Sigmoid colon (tissue), 7 donors: ENCODE measurements at places on chromosomes 4 and X.

GRCh38 chr4:40199179-40199670 lies 2.4 kb downstream of the RHOH start:
- no peak for DNase-seq

DNA sequence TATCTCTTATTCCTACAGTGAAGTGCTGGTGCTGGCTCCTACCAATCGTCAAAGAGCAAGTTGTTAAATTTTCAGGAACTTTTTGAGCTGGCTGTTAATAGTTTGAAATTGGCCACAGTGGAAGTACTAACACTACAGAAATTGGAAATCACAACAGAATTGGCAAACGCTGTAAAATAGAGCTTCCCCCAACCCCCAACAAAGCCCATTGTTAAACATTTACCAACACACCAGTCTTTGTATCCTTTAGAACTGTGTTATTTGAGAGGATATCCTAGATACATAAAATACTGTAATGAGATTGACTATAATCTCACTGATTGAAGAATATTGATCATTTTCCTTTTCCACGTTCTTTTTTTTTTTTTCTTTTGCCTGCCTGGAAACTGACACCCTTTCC lies 37.4 kb downstream of the FAM241A start:
- no peak for DNase-seq

DNA sequence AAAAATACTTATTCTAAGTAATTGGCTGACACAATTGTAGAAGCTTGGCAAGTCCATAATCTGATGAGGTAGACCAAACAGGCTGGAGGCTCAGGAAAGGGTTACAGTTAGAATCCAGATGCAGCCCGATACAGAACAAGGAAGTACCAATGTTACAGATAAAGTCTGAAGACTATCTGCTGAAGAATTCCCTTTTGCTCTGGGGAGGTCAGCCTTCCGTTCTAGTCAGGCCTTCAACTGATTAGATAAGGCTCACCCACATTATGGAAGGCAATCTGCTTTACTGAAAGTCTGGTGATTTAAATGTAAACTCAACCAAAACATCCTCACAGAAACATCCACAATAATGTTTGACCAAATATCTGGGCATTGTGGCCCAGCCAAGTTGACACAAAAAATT lies 7.4 kb upstream of the DYNLT3 start:
- DNase-seq: no peak

DNA sequence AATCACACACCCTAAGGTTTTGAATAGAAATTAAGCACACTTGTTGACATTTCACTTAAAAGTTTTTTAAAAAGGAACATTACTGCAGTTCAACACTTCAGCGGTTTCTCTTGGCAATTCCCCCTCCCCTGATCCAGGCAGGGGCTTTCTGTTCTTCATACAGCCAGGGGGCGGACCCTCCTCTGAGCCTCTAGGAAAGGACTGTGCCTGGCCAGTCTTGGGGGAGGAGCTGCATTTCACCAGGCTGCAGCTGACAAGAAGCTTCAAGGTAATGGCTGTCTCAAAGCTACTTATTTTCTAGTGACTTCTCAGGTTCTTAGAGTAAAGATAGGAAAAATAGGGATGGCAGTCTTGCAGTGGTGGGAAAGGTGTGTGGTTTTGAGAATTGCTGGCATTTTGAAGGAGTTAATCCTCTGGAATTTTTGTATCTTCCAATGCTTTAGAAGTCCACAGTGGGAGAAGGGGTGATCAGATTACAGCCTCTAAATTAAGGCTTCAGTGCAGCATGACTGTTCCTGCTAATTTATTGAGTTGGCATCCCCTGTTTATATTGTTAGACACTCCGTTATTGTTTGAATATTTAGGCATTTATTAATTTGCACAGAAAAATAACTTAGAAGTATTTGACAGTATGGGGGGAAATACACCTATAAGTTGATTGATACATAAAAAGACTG lies 33.5 kb downstream of the PWWP3B start:
- DNase-seq: no peak

GRCh38 chrX:2471641-2472040 lies 29.1 kb downstream of the DHRSX start:
- no peak for DNase-seq

GRCh38 chr4:89929425-89930159 lies 34.9 kb downstream of the MMRN1 start:
- DNase-seq: no peak

DNA sequence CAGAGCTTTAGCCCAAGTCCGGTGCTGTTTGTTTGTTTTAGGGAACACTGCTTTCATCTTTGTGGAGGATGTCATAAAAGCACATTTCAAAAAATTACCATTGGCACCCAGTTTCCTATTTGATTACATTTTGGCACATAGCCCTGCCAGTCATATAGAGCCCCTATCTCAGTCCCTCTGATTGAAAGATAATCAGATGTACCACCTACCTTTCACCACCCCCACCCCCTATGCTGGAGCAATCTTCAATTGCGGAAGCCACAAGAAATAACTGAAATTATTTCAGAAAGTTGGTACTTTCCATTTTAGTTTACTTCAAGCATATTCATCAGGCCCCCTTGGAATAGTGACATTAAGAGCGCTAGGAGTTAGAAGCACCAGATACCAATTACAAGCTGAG lies 136.7 kb upstream of the RPL34 start:
- no peak for DNase-seq

- no peak for DNase-seq
Observed at GRCh38 chr4:67725132-67725531, 24.2 kb upstream of the UBA6 start.

- DNase-seq: no peak
Observed at GRCh38 chr4:41967392-41967791, 14.2 kb upstream of the DCAF4L1 start.

- DNase-seq: no peak
Observed at GRCh38 chrX:9163214-9163709, 129.3 kb upstream of the FAM9B start.

- DNase-seq: no peak
Observed at GRCh38 chr4:119783189-119783983, 154.8 kb upstream of the PDE5A start.

DNA sequence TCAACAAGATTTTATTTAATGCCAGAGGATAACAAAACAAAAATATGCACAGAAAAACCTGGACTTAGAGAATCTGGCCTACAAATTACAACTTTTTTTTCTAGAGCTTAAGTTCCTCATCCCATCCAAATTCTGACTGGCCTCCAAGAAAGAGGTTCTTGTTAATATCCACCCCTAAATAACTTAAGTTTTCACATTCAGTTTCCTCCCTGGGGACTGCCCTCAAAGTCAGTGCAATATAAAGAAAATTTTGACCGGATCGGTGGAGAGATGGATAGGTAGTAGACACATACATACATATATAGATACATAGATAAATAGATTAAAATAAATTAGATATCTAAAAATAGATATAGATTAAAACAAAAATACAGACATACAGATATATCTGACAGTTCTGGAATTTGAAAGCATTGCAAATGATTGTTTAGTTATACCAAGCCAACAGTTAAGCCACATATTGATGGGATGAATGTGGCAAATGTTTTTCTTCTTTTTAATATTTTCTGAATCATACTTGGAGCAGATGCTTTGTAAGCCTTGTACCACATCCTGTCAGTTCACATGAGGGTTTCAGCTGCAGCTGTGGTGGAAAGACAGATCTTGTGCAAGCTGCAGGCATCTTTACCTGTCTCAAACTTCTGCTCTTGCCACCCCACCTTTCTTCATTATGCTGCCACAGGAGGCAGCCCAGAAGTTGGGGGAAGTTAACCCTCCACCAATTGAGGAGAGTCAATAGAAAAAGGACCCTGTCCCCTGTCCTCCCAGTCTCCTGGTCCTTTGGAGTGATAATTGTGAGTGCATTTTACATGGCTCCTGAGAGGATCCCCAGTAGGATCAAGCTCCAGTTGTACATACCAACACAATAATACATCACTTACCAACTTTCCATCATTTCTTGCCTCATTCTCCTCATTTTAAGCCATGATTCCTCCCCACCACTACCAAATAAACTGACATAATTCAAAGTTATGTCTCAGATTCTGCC lies 58.5 kb upstream of the PRDM8 start:
- no peak for DNase-seq

GRCh38 chr4:69075061-69075792 lies 21.0 kb upstream of the UGT2B7 start:
- DNase-seq: no peak

DNA sequence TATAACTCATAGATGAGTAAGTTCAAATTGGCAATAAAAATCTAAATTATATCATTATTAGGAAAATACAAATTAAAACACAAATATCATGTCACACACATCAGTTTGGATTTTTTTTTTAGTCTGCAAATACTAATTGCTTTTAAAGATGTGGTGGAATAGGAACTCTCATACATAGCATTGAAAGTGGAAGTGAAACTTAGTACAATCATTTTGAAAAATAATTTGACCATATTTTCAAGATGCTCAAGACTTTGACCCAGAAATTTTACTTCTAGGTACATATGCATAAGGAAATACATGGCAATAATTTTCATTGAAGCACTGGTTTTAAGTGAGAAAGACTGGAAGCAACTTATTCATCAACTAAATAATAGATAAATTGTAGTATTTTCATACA lies 147.5 kb upstream of the SMIM31 start:
- no peak for DNase-seq

DNA sequence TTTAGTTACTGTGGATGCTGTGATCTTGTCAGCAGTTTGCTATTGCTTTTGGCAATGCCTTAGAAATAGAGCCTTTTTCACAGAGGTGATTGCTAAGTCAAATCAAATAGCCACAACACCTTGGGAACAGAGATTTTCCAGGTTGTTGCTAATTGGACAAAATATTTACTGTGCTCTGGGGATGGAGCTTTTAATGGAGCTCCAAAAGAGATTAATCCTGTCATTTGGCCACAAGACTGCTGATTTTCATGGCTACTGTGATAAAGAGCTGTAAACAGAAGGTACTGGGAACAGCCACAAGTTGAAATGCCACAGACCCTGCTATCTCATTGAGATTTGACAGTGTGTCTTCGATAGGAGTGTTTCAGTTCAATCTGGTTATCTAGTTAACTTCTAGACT lies 1715.2 kb upstream of the ADGRL3 start:
- no peak for DNase-seq
